ENCODE measurements at places on chromosomes 7 and 10.

DNA sequence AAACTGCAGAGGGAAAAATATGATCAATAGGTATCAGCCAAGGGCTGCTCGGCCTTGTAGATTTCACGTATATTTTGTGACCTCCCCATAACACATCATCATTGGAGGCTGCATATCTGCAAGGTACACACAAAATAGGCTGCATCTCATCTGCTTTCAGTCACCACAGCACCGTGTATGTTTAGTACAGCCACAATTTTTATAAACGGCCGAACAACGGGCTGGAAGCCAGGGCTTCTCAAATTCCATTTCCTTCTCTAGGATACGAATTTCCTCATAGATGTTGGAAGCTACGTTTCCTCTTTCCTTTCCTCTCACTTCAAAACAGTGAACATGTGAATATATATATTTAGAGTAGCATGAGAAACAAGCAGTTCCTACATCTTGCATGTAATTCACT lies 20.2 kb upstream of the FOXK1 start:
- DNase-seq = no peak

GRCh38 chr7:143381427-143382125 lies 431 bp downstream of the ZYX start:
- DNase-seq = no peak

GRCh38 chr10:73218431-73219191 lies 28.4 kb downstream of the DNAJC9 start:
- no peak for DNase-seq

GRCh38 chr7:94253686-94254085 lies 141.0 kb upstream of the COL1A2 start:
- no peak for DNase-seq

DNA sequence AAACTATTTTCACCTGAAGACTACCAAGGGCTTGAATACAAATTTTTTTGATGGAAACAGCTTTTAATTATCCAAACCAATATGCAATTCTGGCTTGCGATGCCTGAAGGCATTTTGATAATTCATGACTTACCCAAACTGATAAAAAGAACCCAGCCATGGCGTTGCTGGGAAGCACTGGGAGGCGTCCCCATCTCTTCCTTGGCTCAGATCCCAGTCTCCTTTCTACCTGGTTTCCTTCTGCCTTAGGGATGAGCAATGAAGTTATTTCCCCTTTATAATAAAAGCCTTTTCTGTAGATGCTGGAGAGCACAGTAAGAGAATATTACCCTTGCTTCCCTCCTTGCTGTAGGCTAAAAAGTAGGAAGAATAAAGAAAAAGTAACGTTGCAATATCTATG lies 129.1 kb upstream of the ANK3 start:
- DNase-seq = no peak

DNA sequence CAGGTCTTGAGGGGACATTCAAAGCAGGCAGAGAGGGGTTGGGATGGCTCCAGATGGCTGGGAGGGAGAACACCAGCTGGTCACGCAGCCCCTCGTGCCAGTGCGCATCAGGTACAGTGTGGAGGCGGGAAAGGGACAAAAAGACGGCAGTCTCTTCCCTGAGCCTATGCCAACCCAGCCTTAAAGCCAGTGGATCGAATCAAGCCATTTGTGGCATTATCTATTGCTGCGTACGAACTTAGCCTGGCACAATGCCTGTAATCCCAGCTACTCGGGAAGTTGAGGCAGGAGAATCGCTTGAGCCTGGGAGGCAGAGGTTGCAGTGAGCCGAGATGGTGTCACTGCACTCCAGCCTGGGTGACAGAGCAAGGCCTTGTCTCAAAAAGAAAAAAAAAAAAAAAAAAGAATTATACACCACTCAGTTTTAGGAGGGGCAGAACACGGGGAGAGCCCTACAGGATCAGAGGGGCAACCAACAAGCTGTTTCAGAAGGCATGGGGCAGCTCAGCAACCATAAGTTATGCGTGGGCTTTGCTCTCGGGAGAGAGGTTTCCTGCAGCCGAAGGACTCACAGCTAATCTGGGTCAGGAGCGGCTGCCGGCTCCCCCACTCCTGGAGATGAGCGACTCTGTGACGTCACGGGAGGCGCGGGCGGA lies 356 bp upstream of the NDUFB2 start:
- no peak for DNase-seq

DNA sequence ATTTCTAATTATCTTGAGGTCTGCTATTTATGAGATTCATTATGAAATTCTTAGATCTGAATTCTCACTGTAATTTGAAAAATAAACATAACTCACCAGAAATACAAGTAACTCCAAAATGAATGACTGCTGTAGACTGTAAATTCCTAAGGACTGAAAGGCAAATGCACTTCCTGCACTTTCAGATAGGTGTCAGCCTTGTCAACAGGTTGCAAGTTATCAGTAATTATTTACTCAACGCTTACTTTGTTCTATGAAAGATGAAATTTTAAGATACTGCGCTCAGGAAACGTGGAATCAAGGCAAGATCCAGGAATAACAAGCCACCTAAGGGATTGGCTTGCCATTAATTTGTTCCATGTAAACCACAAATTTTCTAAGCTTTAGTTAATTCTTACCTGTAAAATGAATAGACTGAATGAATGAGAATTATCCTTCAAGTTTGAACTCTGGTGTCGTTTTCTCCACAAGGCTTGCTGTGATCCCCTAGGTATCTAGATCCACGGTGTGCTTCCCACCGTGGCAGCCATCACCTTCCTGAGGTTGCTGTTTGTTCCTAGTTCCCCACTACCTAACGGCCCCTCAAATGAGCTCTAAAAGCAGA lies 12.6 kb downstream of the DHX32 start:
- DNase-seq = peak; percentile 18

DNA sequence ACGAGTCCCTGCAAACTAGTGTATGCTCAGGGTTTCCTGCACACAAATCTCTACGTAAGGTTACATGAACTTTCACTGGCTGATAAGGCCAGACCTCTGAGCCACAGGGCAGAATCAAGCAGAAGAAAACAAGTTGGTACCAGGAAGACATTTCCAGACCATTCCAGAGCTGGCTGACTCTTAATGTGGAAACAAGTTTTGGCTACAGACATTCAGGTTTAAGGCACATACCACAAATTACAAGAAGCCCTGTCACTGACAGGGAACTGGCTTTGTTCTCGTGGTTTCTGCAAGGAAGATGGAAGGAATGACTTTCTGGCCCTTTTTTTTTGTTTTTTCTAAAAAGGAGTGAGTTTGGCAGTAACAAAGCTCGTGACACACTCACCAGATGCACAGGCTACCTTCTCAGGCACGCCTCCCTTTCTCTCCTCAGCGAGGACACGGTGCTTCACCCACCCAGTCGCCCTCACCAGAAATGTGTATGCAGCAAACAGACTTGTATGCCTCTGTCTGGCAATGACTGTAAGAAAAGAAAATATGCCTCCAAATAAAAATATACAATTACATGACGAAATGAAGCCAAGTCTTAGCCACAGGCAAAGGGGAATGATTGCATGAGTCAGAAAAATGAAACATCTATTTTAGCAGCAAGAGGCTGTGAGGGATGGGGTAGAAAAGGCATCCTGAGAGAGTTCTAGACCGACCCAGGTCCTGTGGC lies 22.6 kb downstream of the PLAC9 start:
- no peak for DNase-seq

DNA sequence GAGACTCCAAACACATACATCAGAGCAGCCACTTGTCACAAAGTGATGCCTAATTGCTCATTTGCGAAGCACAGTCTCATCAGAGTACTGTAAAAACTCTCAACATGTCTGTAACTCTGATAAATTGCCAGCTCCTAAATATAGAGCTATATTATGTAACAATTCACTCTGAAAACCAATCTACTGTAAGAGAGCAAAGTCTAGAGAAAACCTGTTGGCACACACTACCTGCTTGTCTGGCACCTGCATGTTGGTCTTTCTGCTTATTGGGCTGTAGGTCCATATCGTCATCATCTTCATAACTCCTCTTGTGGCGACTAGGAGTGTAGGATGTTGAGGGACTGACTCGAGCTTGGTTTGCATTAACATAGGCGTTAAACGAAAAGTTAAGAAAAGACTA lies 19.8 kb downstream of the MCMBP start:
- DNase-seq = no peak

DNA sequence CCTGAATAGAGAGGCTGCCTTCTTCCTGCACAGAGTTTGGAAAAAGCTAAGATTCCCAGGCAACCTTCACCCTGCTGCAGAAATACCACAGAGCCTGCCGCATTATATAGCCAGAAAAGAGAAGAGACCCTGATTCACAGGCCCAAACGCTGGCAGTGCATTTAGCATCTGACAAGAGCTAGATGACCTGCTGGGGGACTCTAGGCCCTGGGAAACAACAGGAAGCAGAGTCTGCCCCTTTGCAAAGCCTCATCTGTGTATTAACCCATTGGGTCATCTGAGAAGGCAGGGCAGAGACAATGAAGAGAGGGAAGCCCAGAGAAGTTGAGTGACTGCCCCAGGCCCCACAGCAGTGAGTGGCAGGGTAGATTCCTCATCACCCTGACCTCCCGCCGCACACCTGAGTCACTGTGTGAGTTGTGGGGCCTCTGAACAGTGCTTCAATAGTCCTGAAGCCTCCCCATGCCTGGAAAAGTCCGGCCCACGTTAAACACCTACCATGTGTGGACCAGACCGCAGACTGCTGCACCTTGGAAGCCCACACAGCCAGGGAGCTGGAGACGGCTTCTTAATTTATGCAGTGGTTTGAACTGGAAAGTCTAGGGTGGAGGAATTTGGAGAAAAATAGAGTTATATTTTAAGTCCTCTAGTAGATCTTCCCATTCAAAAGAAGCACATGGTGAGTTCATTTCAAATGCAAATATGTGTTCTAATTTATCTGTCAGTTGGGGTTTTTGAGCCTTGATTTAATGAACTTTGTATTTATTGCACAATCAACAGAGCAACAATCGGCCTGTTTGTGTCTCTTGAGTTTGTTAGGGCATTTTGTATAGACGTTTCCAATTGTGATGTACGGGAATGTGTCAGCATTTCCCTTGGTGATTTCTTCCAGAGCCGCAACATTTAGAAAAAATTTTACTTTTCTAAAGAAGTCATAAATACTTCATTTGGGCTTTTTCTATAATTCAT lies 80.4 kb upstream of the GPR26 start:
- DNase-seq = no peak

- DNase-seq = no peak
These were observed 804.6 kb upstream of the ZWINT start for GRCh38 chr10:57165671-57166070.

DNA sequence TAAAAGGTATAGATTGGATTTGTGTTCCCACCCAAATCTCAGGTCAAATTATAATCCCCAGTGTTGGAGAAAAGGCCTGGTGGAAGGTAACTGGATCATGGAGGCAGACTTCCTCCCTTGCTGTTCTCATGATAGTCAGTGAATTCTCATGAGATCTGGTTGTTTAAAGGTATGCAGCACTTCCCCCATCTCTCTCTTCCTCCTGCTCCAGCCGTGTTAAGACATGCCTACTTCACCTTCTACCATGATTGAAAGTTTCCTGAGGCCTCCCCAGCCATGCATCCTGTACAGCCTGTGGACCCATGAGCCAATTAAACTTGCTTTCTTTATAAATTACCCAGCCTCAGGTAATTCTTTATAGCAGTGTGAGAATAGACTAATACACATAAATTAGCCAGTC lies 39.1 kb downstream of the HTR7 start:
- DNase-seq = no peak

DNA sequence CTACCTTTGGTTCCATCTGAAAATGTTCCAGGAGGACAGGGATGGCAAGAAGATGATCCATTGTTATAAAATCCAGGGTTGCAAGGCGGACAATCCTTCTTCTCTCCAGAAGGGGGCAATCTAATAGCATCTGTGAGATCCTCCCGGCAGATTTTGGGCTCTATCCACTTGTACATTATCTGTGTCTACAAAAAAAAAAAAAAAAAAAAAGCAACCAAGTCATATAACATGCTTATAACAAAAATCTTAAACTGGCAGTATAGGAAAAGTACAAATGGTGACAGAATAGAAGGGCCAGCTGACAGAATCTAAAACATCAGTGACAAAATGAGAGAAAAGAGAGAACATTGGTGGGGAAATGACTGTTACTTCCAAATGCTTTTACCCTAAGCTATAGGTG lies 132.7 kb downstream of the ELAPOR2 start:
- DNase-seq = no peak

DNA sequence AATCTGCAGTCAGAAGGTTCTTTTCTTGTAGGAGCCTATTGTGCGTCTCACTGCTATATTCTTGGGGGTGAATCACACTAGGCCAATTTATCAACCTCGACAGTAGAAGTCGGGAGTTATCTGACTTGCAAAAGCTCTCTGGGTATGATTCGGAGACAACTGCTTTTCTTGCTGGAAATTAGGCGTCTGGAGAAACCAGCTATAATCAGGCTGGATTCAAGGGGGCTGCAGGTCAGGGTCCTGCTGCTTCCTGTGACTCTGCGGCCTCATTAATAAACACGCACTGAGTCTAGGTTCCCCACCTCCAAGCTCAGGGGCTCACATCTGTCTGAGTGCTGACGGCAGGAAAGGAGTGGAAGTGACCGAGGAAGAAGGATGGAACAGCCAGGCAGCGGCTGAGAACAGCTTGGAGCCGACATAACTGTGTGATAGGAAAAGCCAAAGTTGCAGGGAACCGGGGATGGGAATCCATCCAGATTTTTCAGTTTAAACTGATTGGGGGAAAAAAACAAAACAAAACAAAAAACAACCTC lies 184.6 kb downstream of the FANK1 start:
- no peak for DNase-seq

- no peak for DNase-seq
These were observed 208.4 kb upstream of the KLF14 start for GRCh38 chr7:130942211-130942964.

DNA sequence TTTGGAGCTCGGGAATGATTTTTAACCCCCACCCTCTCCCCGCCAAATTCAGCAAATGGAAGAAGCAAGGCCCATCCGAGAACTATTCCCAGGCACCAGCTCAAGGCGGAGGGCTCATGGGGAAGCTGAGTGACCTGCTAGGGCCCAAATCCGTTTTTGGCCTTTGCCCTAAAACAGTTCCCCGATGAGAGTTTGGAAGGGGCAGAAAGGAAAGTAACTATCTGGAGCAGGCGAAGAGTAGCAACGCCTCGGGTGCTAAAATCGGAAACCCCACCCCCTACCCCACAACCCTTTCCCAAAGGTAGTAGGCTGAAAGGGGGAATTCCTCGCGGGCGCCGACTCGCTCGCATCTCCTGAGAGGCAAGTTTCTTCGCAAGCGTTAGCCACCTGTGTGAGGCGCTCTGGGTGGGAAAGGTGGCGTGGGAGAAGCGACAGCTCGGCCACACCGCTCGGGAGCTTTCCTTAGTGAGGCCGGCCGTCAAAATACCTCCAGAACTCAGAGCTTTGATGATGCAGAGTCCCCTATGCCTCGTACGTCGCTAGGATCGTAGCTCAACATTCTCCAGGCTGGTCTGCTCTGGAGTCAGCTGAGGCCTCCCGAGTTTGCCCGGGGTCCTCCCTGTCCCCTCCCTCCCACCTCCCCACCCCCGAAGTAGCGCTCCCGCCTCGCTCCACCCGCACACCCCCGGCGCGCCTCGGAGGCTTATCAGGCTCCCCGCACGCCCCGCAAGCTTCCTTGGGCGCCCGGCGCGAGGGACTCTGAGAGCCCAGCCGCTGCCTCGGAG lies 642 bp upstream of the PRKG1 start:
- no peak for DNase-seq
